ENCODE measurements at places on chromosomes 3 and 15. TPM values are rescaled to one million over a fixed set of nuclear protein-coding genes. Genes with fewer than 3 reads are reported as not detected.
A peak's percentile ranks its signal among the peaks of the same experiment; 100 is the strongest.

DNA sequence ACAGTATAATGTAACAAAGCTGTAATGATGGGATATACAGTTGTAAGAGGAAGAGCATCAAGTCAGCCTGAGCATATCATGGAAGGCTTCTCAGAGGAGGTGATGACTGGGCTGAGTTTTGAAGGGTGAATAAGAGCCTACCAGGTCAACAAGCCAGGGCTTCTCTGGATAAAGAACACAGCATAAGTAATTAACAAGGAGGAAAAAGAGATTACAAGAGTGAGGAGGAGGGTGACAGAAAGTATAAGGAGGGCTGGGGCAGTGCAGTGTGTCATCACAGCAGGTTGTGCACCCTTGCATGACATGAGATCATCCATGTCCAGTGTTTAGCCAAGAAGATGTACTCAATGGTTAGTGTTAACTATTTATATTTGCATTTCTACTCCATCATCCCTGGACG is 16.9 kb upstream of the SPATA12 start:
- H3K36me3 ChIP-seq: no peaks in the 10 kb centered on the region
- no peak overlapping the region for H3K4me3 ChIP-seq
- no peaks in the 10 kb centered on the region for H3K4me1 ChIP-seq
- DNase-seq: no peak

DNA sequence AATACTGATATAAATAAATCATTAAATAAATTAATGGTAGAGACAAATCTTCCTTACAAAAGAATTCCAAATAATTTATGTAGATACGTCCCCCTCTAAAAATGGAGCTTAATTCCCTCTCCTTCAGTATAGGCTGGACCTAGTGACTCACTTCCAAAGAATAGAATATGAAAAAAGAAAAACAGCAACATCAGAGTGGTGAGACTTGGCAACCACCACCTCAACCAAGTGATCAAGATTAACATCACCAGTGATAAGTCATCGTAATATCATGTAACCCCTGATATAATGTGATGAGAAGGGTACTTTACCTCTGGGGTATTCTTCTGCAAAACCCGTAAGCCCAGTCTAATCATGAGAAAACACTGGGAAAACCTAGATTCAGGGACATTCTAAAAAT is 13.4 kb downstream of the GOLGB1 start:
- DNase-seq: no peak
- no peak overlapping the region for H3K27ac ChIP-seq
- H3K4me1 ChIP-seq: no peaks in the 10 kb centered on the region
- H3K4me3 ChIP-seq: no peak overlapping the region
- no peaks in the 10 kb centered on the region for H3K27me3 ChIP-seq

DNA sequence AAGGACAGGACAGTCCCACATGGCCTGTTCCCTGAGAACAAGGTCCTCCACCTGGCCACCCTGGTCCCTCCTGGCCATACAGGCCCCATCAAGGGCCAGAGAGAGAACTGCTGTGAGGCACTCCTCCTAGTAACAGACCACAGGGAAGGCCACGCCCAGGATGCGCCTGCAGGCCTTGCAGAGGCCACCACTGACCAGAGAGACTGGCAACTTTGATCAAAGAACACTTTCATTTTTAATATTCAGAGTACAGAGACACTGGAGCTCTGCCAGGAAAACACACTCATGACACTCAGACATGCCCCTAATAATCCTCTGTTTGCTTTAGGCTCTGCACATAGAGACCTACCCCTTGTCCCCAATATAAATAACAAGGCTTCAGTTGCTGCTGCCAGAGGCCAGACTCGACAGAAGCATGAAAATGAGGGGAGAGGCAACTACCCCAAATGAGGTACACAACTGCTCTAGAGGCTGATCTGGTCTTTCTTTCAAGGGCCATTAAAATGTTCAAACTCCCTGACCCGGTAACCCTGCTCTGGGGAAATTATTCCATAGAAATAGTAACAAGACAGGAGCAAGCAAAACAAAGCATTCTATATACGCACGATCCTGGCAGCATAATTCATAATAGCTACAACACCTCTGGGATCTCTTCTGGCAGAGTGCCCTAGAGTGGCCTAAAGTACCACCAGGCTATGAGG is 44.8 kb downstream of the CCDC12 start:
- H3K4me3 ChIP-seq: no peak overlapping the region
- H3K27ac ChIP-seq: peak overlapping the region; percentile 85
- H3K27me3 ChIP-seq: no peaks in the 10 kb centered on the region
- DNase-seq: no peak
- peaks cover 76% of the 10 kb centered on the region for H3K4me1 ChIP-seq

DNA sequence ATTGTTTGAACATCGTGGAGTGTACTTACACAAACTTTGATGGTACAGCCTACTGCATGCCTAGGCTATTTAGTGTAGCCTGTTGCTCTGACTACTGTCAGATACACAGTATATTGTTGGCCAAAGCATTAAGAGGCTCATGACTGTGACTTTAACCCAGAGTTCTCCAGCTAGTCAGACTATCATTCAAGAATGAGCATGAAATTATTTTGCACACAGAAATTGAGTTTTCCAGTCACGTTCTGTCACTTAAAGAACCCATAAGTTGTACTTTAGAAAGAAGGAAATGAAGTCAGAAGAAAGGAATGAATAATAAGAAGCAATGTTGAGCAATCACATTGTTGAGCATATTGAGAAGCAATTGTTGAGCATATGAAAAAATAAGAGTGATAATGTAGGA is 37.6 kb upstream of the SLC22A13 start:
- H3K36me3 ChIP-seq: peaks cover 53% of the 10 kb centered on the region
- no peaks in the 10 kb centered on the region for H3K27me3 ChIP-seq
- no peak overlapping the region for H3K4me3 ChIP-seq
- DNase-seq: no peak
- H3K4me1 ChIP-seq: no peaks in the 10 kb centered on the region

- no peaks in the 10 kb centered on the region for H3K36me3 ChIP-seq
- H3K27me3 ChIP-seq: peaks cover 12% of the 10 kb centered on the region
- H3K4me1 ChIP-seq: peaks cover 12% of the 10 kb centered on the region
- no peak overlapping the region for H3K27ac ChIP-seq
- DNase-seq: no peak
Observed at GRCh38 chr15:65331811-65332210, 27.3 kb downstream of the RNU5B-1 start.

DNA sequence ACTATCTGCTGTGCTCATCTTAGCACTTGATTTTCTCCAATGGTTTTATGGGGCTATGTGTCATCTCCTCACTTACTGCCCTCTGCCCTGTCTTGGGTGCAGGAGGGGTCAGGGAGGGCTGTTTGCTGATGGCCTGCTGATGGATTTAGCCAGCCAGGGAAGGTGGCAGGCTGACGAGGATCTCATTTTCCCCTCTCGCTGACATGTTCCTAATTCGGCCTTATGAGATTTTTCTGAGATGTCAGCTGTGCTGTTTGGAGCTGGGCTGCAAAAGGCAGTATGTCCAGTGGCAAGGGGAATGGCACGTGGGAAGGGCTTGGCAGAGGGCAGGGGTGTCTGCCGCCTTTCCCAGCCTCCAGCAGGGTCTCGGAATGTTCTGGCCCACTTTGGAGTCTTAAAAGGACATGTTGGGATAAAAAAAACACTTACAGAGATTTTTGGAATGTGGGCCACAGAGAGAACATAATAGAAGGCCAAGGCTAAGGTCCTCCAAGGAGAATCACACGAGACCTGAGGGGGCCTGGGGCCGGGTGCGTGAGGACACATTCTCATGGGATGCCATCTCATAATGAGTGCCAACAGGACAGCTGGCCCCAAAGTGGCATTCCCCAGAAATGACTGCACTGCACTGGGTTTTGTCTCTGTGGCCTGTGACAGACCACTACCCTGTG is 303.8 kb downstream of the TLE3 start:
- no peaks in the 10 kb centered on the region for H3K36me3 ChIP-seq
- no peak overlapping the region for H3K27ac ChIP-seq
- no peaks in the 10 kb centered on the region for H3K4me1 ChIP-seq

GRCh38 chr3:188827103-188827502 is 344.7 kb upstream of the TPRG1 start:
- H3K27ac ChIP-seq: no peak overlapping the region
- no peaks in the 10 kb centered on the region for H3K4me1 ChIP-seq
- DNase-seq: no peak
- no peaks in the 10 kb centered on the region for H3K27me3 ChIP-seq

GRCh38 chr3:146640955-146641867 is 36.1 kb upstream of the PLSCR5 start:
- H3K36me3 ChIP-seq: no peaks in the 10 kb centered on the region
- no peaks in the 10 kb centered on the region for H3K4me1 ChIP-seq
- no peak overlapping the region for H3K4me3 ChIP-seq
- no peaks in the 10 kb centered on the region for H3K27me3 ChIP-seq
- H3K27ac ChIP-seq: no peak overlapping the region
- DNase-seq: peak; percentile 16

DNA sequence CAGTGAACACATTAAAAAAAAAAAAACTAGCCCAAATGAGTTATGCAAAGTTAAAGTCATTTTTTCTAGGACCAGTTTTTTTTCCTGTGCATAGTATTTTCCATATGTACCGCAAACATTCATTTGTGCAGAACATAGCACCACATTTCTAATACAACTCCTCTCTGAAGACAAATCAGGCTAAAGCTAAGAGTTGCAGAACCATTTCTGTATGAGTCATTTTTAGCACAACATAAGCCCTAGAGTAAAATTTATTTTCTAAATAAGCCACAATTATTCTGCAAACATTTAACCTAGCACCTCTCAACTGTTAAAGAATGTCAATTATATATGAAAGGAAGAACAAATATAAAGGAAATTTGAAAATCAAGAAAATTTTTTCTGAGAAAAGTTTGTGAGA is 375.8 kb downstream of the TIGIT start:
- no peak overlapping the region for H3K27ac ChIP-seq
- no peaks in the 10 kb centered on the region for H3K4me1 ChIP-seq
- no peak overlapping the region for H3K4me3 ChIP-seq
- H3K36me3 ChIP-seq: no peaks in the 10 kb centered on the region
- DNase-seq: no peak
- no peaks in the 10 kb centered on the region for H3K27me3 ChIP-seq

GRCh38 chr15:84737005-84737404 is 11.4 kb upstream of the ZNF592 start:
- H3K27ac ChIP-seq: no peak overlapping the region
- DNase-seq: no peak
- no peaks in the 10 kb centered on the region for H3K36me3 ChIP-seq
- H3K27me3 ChIP-seq: no peaks in the 10 kb centered on the region
- H3K4me3 ChIP-seq: no peak overlapping the region

GRCh38 chr15:69595009-69595791 is 142.6 kb downstream of the RPLP1 start:
- H3K36me3 ChIP-seq: no peaks in the 10 kb centered on the region
- H3K4me1 ChIP-seq: peaks cover 7% of the 10 kb centered on the region
- no peak for DNase-seq

DNA sequence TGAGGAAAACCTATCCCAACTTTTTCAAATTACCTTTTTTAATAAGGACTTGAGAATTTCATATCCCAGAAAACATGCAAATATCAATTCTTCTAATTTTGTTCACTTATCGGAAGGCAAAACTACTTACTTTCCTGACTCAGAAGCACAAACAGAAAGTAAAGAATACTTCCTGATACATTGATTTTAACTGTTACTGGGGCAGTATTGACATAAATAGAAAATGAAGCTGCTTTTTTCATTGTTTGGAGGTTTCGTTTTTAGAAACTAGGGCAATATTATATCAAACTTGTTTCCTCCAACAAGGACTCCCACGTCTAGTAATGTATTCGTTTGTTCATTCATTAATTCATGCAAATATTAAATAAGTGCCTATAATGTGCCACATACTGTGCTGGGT is 19.1 kb downstream of the PAQR9 start:
- peaks cover 12% of the 10 kb centered on the region for H3K27me3 ChIP-seq
- DNase-seq: no peak
- H3K4me3 ChIP-seq: no peak overlapping the region
- H3K4me1 ChIP-seq: no peaks in the 10 kb centered on the region
- H3K27ac ChIP-seq: no peak overlapping the region

DNA sequence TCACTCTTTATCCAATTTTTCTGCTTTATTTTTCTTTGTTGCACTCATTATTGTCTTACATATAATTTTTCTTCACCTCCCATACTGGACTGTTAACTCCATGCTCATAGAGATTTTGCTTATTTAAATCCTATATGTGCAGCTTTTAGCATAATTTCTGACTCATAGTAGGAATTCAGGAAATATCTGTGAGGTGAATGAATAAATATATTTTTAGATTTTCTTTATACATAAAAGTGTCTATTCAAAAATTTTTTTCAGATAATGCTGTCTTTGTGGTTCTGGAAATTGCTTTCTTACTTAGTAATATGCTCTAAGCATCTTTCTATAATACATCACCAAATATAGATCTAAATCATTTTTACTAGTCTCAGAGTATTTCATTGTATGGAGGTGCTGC is 191.8 kb upstream of the SUCLG2 start:
- no peak overlapping the region for H3K4me3 ChIP-seq
- H3K27me3 ChIP-seq: no peaks in the 10 kb centered on the region
- H3K36me3 ChIP-seq: no peaks in the 10 kb centered on the region
- no peak overlapping the region for H3K27ac ChIP-seq
- H3K4me1 ChIP-seq: no peaks in the 10 kb centered on the region
- no peak for DNase-seq

DNA sequence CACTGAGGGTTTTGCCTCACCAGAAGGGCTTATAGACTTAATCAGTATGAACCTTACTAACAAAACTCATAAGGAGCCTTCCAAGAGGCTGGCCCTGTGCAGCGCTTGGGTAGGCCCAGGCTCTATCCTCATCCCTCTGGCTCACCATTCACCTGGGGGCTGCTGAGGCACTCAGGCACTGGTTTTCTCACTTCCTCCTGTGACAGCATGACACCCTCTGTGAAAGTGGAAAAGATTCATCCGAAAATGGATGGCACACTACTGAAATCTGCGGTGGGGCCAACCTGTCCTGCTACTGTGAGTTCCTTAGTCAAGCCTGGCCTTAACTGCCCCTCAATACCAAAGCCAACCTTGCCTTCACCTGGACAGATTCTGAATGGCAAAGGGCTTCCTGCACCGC is 41.3 kb downstream of the PSMD6 start:
- no peak overlapping the region for H3K27ac ChIP-seq
- H3K4me1 ChIP-seq: no peaks in the 10 kb centered on the region
- no peaks in the 10 kb centered on the region for H3K36me3 ChIP-seq
- H3K27me3 ChIP-seq: no peaks in the 10 kb centered on the region
- H3K4me3 ChIP-seq: no peak overlapping the region
- no peak for DNase-seq

GRCh38 chr3:132236701-132237651 is 80.2 kb upstream of the ACP3 start:
- H3K4me3 ChIP-seq: no peak overlapping the region
- H3K27ac ChIP-seq: no peak overlapping the region
- no peak for DNase-seq
- H3K4me1 ChIP-seq: no peaks in the 10 kb centered on the region
- H3K36me3 ChIP-seq: no peaks in the 10 kb centered on the region

ARMC8 gene
- polyA plus RNA-seq: 35.3 TPM

MAP6D1 gene
- 0.43 TPM for polyA plus RNA-seq

USP19 gene
- polyA plus RNA-seq: 56.3 TPM

ZNF660 gene
- 0.92 TPM for polyA plus RNA-seq
